Activated CD4-positive, alpha-beta T cell treated with anti-CD3 and anti-CD28 coated beads for 36 hours (primary cell): ENCODE measurements at places on chromosomes 7 and 10. TPM values are rescaled to one million over a fixed set of nuclear protein-coding genes. Genes with fewer than 3 reads are reported as not detected.

DNA sequence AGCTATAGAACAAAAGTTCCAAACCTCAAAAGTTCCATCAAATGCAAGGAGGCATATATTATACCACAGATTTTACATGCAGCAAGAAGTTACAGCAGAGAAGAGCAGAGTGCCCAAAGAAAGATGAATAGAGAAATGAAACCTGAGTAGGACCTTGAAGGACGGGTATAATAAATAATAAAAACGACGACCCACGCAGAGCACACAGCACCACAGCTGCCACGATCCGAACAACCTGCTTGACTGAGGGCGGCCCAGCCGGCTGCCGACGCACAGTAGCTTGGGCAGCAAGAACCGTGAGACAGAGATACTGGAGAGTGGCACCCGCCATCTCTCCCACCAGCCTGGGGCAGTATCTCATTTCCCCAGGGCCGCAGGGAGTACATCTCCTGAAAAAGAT is 79.0 kb downstream of the HIPK2 start:
- no peak overlapping the region for H3K4me3 ChIP-seq
- H3K4me1 ChIP-seq = peaks cover 38% of the 10 kb centered on the region
- DNase-seq = no peak
- peaks cover 5% of the 10 kb centered on the region for H3K36me3 ChIP-seq

GRCh38 chr10:91579329-91579985 is 53.4 kb downstream of the PPP1R3C start:
- peaks cover 7% of the 10 kb centered on the region for H3K27me3 ChIP-seq
- H3K36me3 ChIP-seq = no peaks in the 10 kb centered on the region
- DNase-seq = no peak

GRCh38 chr10:65196111-65196510 is 1674.9 kb downstream of the REEP3 start:
- H3K4me1 ChIP-seq = no peaks in the 10 kb centered on the region
- H3K27me3 ChIP-seq = no peaks in the 10 kb centered on the region
- no peak overlapping the region for H3K4me3 ChIP-seq
- no peaks in the 10 kb centered on the region for H3K36me3 ChIP-seq

DNA sequence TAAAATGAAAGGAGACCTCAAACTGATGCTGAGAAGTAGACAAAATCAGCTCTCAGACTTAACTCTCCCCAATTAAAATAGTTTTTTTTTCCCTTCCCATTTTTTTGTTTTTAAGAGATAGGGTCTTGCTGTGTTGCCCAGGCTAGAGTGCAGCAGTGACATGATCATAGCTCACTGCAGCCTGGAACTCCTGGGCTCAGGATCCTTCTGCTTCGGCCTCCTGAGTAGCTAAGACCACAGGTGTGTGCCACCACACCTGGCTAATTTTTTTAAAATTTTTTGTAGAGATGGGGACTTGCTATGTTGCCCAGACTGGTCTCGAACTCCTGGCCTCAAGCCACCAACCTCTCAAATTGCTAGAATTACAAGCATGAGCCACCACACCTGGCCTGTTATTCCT is 61.1 kb downstream of the NHLRC2 start:
- peaks cover 11% of the 10 kb centered on the region for H3K36me3 ChIP-seq
- H3K4me1 ChIP-seq = no peaks in the 10 kb centered on the region
- H3K27me3 ChIP-seq = no peaks in the 10 kb centered on the region
- DNase-seq = no peak
- no peak overlapping the region for H3K27ac ChIP-seq
- no peak overlapping the region for H3K4me3 ChIP-seq

DNA sequence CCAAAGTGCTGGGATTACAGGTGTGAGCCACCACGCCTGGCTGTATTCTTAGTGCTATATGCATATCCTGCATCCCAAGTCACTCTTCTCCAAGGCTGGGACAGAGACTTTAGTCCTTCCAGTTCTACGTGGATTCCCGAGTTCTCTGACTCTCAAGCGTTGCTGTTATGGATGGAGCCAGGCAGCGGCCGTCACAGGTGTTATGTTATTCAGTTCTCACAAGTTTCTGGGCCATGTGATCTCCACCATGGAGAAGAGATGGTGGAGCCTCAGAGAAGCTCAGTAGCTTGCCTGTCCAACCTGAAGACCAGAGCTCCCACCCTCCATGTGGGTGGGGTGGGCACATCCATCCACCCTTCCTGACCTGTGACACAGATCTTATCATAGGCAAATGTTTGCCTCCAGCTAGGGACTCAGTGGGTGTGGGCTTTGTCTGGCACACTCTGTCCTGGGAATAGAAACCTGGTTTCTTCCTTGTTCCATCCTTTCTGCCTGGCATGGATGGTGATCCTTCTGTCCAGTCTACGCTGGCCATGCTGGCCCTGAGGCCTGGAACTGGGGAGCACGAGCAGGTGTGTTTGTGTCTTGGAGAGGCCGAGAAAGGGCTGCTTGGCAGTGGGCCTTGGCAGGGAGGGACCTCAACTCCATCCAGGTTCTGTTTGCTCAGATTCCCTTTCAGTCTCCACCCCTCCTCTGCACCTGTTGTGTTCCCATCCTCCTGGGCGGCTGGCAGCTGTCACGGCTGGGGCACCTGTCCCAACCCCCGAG is 55.3 kb downstream of the NEURL1 start:
- no peak for DNase-seq
- peaks cover 8% of the 10 kb centered on the region for H3K4me1 ChIP-seq
- peaks cover 4% of the 10 kb centered on the region for H3K27me3 ChIP-seq
- no peak overlapping the region for H3K27ac ChIP-seq
- H3K36me3 ChIP-seq = no peaks in the 10 kb centered on the region

DNA sequence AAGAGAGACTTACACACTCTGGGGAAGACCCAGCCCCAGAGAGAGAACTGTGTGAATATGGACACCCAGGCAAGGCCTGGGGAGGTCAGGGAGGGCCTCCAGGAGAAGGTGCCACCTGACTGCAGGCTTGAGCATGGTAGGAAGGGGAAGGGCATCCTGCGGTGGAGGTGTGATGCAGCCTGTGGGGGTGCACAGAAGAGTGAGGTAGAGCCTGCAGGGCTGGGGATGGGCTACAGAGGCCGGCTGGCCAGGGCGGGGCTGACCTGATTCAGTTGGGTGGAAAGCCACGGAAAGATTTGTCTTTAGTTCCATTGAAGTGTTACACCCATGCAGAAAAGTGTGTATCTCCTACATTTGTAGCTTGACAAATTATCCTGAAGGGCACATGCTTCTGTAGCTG is 47.6 kb downstream of the ZMIZ1 start:
- no peak overlapping the region for H3K4me3 ChIP-seq
- H3K27me3 ChIP-seq = no peaks in the 10 kb centered on the region
- H3K4me1 ChIP-seq = peaks cover 25% of the 10 kb centered on the region

- H3K27me3 ChIP-seq = no peaks in the 10 kb centered on the region
- H3K27ac ChIP-seq = no peak overlapping the region
- peak; percentile 8 for DNase-seq
Measured at GRCh38 chr7:144513334-144513733, 109.8 kb upstream of the NOBOX start.

DNA sequence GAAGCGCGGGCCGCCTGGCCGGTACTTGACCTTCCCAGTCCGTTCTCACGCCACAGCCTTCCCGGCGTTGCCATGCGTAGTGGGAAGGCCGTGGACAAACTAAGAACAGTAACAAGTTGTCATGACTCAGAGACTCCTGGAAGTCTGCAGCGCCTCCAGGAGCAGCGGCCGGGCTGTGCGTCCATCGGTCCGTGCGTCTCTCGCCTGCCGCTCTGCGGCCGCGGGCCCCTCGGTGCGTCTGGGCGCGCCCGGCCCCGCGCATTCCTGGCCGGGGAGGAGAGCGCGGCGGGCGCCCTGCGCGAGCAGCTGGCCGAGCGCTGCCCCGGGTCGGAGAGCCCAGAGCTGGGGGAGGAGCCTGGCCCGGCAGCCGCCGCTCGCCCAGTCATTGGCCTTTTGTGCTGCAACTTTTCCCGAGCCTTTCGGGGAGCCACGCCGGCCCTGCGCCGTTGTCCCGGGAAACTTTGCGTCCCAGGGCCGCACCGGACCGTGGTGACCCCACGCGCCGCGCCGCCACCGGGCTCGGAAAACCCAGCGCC is 123.7 kb downstream of the TACC2 start:
- H3K36me3 ChIP-seq = no peaks in the 10 kb centered on the region
- DNase-seq = no peak
- no peak overlapping the region for H3K27ac ChIP-seq
- H3K27me3 ChIP-seq = peaks cover 43% of the 10 kb centered on the region
- H3K4me1 ChIP-seq = peaks cover 3% of the 10 kb centered on the region

- DNase-seq = no peak
- no peak overlapping the region for H3K27ac ChIP-seq
Measured at GRCh38 chr7:70574970-70575799, 556.8 kb upstream of the GALNT17 start.

DNA sequence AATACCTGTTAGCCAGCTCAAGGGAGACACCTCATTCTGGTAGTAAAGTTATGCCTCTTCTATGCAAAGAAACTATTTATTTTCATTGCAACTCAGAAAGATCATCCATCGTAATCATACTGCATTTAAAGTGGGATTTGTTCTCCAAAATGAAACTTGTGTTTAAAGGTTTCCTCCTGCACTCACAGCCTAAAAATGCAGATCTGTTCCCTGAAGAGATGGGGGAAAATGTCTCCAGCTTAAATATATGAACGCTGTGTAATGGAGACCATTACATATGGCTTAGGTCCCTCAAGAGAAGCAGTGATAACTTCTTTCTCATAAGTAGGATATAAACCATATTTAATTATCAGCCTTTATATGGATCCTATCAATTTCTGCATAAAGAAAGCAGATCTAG is 665.1 kb downstream of the KCNMA1 start:
- no peak overlapping the region for H3K4me3 ChIP-seq
- no peak for DNase-seq
- no peaks in the 10 kb centered on the region for H3K36me3 ChIP-seq
- H3K4me1 ChIP-seq = no peaks in the 10 kb centered on the region

DNA sequence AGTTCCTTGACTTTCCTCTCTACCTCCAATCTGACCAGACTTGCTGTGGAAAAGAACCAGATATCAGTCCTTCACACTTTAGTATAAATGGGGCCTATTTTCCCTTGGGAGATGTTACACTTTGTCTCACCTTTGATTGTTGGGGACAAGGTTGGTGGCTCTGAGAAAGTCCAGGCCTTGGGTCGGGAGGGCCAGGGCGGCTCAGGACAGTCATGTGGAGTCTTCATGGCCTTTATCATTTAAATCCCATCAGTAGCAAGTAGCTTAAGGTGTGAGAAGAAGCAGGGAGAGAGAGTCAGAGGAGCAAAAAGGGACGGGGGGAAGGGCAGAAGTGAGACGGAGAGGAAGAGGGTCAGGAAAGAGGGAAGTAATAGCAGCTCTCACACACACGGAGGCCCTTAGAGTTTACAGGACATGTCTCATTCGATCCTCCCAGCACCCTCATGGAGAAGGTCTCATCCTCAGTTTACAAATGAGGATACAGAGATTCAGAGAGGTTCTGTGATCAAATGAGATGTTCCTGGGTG is 40.5 kb downstream of the TBATA start:
- H3K27me3 ChIP-seq = no peaks in the 10 kb centered on the region
- H3K36me3 ChIP-seq = no peaks in the 10 kb centered on the region
- no peak overlapping the region for H3K4me3 ChIP-seq
- H3K4me1 ChIP-seq = peaks cover 2% of the 10 kb centered on the region
- no peak for DNase-seq
- H3K27ac ChIP-seq = no peak overlapping the region

GRCh38 chr7:140541513-140542227 is 62.4 kb upstream of the MKRN1 start:
- no peaks in the 10 kb centered on the region for H3K27me3 ChIP-seq
- no peak for DNase-seq
- H3K4me1 ChIP-seq = no peaks in the 10 kb centered on the region
- no peak overlapping the region for H3K4me3 ChIP-seq
- H3K27ac ChIP-seq = no peak overlapping the region

The PRRT4 gene
- total RNA-seq = 0.39 TPM

The POLR2J2 gene
- total RNA-seq = 38.2 TPM

The NRG3 gene
- not detected for total RNA-seq
